ENCODE measurements at places on chromosomes 1 and 21.

GRCh38 chr1:44740179-44740617 lies 561 bp downstream of the KIF2C start:
- DNase-seq = no peak

DNA sequence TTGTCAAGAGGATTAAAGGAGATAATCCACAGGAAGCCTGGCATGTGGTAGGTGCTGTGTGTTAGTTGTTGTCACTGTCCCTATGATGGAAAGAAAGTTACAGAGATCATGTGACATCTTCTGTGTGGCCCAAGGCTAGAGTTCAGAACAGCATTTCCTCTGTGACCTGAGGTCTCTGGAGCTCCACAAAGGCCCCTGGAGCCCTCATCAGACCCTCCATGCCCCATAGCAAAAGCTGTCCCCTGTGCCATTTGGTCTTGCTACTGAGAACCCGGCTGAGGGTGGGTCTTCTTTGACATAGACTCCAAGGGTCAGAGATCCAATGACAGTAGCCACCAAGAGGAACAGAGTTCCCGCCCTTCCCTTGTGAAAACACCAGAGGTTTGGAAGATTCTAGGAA lies 8.1 kb downstream of the CELA2B start:
- no peak for DNase-seq

DNA sequence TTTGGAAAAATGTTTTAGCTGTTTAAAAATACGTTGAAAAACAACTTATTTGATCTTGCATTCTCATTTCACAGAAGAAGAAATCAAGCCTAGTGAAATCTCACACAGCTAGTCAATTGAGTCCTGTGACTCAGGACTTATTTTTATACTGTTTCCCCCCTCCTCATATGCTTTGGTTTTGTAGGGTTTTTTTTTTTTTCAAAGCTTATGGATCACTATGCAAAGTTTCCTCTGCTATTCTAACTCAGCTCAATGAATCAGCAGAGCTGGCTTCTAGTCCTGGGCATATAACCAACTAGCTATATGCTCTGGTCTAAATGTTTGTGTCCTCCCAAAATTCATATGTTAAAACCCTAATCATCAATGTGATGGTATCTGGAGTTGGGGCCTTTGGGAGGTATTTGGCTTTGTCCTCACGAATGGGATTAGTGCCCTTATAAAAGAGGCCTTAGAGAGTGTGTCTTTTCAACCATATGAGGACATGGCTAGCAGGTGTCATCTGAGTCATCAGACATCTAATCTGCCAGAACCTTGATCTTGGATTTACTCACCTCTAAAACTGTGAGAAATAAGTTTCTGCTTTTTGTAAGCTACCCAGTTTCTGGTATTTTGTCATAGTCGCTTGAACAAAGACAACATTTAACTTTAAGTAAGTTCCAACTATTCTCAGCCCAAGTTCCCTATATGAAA lies 317.2 kb upstream of the C1orf87 start:
- no peak for DNase-seq

DNA sequence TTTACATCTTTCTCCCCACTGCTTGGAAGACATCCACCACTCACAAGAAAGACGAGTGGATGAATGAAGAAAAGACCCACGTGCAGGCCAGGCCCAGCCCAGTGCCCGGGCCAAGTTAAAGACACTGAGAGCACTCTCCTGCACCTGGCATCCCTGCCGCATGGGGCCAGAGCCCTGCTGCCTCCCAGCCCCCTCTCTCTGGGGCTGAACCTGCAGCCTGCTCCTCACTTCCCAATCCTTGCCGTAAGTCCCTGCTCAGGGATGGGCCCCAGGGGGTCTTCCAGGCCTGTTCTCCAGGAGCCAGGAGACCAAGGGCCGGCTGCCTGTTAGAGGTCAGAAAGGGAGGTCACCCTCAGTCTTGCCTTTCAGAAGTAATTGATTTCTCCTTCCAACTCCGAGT lies 168.5 kb upstream of the ZC3H12A start:
- no peak for DNase-seq

GRCh38 chr1:28956038-28956464 lies 41.7 kb downstream of the EPB41 start:
- no peak for DNase-seq

DNA sequence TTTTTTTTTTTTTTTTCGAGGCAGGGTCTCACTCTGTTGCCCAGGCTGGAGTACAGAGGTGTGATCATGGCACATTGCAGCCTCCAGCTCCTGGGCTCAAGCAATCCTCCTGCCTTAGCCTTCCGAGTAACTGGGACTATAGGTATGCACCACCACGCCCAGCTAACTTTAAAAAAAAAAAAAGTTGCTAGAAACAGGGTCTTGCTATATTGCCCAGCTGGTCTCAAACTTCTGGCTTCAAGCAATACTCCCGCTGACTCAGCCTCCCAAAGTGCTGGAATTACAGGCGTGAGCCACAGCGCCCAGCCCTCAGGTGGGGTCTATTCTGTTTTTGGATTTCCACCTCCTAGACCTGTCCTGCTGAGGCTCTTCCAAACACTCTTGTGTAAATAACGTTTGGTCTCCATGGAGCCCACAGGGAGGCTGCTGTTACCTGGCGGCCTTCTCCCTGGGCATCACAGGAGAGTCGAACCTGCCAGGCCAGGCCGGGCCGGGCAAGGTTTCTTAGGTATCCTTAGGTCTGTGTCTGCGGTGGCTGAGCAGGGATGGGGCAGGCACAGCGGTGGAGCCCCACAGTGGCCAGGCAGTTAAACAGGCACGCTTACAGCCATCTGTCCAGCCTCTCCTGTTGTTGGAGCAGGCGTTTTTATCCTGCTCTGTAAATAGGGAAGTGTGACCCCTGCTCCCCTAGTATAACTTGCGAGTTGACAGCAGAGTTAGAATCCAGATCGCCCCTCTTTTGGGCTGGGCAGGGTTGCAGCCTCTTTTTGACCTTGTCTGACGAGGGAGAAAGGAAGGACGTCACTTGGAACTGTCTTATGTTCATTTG lies 18.8 kb downstream of the PLEKHM2 start:
- DNase-seq = no peak

DNA sequence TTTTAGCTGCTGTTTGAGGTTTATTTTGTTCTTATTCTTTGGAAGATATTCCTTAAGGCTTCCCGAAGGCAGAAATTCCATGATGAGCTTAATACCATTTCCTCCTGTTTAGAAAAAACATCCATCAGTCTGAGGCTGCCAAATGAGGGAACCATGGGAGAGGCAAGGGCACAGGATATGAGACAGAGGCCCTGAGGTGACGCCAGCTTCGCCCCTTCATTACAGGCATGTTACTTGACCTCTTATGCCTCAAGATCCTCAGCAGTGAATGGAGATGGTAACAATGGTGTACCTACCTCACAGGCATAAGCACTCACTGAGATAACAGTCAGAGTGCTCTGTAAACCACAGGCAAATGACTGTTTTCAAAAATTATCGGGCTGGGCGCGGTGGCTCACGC lies 93.6 kb downstream of the RAVER2 start:
- no peak for DNase-seq

- DNase-seq = no peak
These were observed 941 bp upstream of the IFI16 start for GRCh38 chr1:159008744-159009188.

DNA sequence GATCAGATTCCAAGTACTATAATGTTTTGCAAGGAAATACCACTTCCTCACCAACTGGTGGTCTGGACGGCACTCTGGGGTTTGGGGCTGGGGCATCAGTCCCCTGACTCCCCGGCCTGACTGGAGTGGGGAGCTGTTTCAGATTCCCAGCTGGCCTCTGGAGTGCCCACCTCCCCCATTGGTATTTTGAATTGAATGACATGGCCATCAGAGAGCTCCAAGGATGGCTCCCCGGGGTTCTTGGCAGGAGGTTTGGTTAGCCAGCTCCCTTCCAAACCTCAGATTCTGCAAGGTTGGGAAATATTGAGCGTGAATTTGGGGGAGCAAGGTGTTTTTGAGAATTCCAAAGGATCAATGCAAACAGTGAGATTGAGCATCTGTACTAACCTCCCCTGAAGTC lies 2.2 kb upstream of the INAVA start:
- no peak for DNase-seq

DNA sequence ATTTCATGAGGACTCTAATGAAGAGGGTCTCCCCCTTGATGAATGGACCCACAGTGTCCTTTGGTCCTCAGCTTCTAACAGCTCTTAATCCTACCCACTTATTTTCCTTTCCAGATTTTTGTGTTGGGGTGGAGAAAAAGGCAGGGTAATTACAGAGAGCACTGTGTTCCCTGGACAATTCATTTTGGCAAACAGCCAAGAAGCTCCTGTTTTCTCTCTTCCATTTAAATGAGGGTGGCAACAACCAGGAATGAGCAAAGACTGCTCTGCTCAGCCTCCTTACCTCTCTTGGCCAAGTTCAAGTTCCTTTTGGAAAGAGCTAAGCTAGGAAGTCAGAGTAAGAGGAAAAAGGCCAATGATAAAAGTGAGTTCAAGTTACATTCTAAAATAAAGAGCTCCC lies 11.9 kb downstream of the XKR8 start:
- DNase-seq = no peak

DNA sequence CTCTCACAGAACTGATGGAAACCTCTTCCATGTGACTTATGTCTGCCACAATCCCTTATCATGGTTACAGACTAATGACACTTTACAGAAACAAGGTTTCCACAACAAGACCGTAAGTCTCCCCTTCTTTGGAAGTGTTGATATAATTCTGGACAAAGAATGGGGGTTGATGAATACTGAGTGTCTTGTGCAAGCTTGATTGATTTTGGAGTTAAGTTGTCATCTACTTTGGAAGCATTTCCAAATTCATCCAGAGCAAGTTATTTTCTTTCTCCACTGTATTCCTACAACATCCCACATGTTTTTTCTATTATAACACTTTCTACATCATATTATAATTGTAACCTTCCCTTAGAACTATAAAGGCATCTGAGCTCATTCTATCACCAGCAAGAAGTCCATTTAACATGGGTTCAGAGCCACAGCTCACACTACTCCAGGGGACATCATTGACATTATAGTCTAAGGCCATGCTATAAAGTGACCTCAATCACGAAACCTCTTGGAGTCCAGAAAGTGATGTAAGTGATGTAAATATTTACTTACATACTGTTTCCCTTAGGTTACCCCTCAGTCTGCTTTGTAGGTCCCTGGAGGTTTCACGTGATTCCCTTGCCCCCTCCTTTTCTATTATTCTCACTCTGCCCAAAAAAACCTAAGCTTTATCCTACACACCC lies 125.7 kb upstream of the PBX1 start:
- DNase-seq = no peak

- DNase-seq = no peak
These were observed 36.0 kb upstream of the SLC35F3 start for GRCh38 chr1:233868461-233868860.

DNA sequence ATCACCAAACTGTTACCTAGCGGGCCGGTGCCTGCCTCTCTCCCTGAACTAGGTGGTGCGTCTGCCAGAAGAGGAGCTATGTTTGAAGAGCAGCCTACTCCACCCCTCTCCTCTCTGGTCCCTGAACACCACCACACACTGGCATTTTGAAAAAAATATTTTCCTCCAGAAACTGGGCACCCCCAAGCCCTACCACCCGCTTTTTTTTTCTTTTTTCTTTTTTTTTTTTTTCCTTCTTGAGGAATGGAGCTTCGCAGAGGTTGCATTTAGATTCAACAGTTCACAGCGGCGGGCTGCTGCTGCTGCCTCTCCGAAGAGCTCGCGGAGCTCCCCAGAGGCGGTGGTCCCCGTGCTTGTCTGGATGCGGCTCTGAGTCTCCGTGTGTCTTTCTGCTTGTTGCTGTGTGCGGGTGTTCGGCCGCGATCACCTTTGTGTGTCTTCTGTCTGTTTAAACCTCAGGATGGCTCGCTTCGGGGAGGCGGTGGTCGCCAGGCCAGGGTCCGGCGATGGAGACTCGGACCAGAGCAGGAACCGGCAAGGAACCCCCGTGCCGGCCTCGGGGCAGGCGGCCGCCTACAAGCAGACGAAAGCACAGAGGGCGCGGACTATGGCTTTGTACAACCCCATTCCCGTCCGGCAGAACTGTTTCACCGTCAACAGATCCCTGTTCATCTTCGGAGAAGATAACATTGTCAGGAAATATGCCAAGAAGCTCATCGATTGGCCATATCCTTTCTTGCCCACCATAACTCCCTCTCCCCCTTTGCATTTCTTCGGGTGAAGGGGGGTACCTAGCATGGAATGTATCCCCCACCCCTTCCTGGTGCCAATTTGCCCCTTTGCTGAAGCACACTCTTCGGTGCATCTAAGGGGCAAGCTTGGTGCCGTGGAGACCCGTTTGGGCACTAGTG lies at the start of gene CACNA1E:
Gene CACNA1E (plus strand): TSS at position 233 of the 911 bp plus-strand sequence. CDS start 228 bp downstream, at position 461.
- no peak for DNase-seq

GRCh38 chr1:63413394-63413793 lies 46.0 kb downstream of the ALG6 start:
- DNase-seq = no peak

DNA sequence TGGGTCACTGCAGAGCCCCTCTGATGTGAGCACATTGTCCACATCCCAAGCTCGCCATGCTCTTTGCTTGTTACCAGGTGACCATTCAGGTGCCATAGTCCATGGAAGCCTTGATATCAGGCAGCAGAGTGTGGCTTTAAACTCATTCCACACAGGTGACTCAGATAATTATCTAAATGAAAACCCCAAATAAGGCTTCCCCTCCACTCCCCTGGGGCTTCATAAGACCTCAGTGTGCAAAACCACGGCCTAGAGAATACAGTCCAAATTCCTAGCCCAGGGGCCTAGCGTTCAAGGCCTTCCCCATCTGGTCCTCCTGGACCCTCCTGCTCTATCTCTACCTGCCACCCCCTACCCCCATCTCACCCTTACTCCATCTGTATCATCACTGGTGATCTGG lies 97.1 kb downstream of the ARHGEF10L start:
- no peak for DNase-seq

DNA sequence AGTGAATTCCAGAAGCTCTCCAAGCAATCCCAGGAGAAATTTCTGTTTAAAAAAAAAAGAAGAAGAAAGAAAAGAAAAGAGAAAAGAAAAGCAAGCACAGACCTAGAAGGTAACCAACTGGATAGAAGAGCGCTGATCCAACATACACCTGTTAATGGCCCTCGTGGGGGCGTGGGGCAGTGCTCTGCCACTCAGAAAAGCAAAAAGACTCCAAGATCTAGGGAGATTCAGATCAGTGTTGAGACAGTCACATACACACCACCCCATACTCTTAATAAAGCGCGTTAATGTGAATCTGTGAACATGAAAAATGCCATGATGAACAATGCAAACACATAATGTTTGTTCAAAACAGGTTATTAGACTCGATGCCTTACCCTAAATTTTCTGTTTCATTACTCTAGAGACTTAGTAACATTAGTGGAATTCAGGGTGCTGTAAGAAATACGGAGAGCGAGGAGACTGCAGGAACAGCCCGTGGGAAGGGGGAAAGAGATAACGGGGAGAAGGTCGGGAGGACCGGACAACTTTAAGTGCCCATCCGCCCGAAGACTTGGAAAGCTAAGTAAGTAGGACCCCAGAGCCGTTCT lies 406 bp downstream of the NME7 start:
- no peak for DNase-seq

GRCh38 chr21:28548291-28548690 lies 444.4 kb downstream of the LTN1 start:
- no peak for DNase-seq

DNA sequence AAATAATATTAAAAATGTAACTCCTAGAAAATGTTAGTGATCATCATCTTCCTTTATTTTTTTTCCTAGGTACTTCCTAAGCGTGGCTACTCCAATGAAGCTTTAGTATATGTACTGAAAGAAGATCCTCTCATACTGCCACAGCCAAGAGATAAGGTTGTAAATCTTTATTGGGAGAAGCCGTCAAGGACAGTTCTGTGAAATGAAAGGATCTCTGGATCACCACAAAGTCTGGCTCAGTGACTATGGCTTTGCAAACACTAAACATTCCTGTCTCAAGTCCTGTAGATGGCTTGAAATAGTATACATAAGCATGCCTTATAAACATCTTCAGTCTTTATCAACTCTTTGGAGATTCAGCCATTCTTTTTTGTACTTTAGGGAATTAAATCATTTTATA lies 61.2 kb upstream of the DPH5 start:
- no peak for DNase-seq

Measured in stimulated activated CD4-positive, alpha-beta T cell treated with anti-CD3 and anti-CD28 coated beads, Interleukin-1b, Interleukin-23, amount 100 ng/mL, for 1 hour (primary cell).